Stimulated activated CD8-positive, alpha-beta memory T cell treated with anti-CD3 and anti-CD28 coated beads, Interleukin-7, amount 100 ng/mL, for 24 hours (primary cell): ENCODE measurements at places on chromosomes 2 and 18.

DNA sequence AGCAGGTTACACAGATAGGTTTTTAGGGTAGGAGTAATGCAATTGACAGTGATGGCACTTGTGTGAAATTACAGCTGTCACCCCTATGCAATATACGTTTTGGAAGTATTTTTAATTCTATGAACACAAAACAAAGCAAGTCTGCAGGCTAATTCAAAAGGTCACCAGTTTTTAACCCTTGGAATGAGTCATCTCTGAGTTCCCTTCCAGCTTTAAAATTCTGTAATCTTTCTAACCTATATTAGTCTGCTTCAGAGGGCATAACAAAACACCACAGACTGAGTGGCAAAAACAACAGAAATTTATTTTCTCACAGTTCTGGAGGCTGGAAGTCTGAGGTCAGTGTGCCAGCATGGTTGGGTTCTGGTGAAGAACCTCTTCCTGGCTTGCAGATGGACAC lies 596.9 kb upstream of the HNMT start:
- no peak for DNase-seq

DNA sequence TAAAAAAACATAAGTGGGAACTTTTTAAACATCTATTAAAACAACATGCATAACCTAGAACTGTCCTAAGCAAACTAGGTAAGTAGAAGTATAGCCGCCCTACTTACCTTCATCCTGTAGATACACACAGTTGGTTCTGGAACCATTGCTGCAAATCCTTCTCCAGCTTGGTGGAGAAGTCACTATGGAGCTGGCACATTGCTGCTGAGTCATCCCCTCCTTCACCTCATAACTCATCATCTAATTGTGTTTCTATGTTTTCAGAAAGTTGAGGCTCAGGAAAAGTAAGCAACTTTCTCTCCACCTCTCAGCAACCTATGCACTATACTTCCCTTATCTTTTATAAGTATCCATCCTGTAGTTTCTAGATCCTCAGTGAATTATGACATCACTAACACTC lies 269.8 kb upstream of the MMADHC start:
- no peak for DNase-seq

DNA sequence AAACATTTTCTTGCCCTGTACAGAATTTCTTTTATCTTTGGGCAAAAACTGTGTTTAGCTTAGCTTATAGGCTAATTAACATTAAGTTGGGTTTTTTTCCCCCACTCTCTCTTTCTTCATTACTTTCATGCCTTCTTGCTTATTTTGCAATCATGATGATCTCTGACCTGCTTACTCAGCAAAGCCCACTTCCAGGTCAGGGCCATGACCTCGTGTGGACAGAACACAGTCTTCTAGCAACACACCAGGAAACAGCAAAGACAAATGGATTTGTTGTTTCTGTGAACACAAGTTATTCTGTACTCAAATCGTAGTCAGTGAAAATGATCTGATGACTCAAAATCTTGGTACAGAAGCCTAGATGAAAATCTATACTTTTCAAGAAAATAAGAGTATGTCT lies 60.7 kb downstream of the SPATS2L start:
- no peak for DNase-seq

DNA sequence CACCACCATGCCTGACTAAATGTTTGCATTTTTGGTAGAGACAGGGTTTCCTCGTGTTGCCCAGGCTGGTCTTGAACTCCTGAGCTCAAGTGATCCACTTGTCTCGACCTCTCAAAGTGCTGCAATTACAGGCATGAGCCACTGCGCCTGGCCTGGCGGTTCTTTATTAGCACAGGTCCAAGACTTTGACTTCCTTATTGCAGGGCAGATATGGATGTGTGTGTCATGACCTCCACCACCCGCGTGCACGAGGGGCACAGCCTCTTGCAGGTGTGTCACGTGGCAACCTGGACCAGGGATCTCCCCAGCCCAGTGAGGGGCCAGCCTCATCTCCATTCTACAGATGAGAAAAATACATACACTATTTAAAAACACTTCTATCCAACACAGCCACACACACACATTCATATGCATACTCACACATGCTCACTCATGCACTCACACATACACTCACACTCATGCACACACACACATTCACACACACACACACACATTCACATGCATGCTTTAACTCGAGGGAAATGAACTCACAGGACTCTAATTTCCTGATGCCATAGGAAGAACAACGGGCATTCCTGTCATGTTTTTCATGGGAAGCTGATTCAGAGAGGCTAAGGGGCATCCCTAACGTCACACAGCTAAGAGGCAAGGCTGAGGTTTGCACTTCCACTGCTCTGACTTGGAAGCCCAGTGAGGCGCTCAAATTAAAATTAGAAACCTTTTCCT lies 38.8 kb downstream of the RRM2 start:
- DNase-seq = no peak

DNA sequence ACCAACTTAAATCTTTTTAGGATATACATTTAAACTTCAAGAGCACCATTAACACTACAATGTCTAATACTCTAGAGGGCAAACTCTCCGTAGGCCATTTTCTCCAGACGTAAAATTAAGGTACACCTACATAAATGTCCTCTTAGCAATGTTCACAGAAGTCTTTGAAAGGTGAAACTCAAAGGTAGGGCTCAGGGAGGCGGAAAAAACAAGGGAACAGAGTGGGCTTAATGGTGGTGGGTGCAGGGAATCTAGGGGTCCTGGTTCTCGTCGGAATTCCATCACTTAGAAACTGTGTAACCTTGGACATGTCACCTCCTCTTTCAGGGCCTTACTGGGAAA lies 668 bp downstream of the NFU1 start:
- no peak for DNase-seq

DNA sequence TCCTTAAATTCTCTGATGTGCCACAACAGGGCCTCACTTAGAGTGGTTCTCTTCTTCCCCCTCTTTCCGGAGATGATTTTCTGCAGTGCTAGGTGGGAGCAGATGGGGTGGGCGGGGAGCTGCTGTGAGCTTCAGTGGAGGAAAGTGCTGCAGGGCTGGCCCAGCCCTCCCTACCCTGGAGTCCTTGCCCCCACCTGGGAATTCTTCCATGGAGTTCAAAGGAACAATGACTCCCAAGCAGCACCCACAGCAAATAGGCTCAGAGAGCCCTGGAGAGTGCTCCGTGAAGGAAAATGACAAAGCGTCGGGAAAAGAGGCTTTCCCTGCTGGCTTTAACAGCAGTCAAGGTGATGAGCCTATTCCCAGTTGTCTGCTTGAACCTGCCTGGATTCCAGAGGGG lies 28.8 kb downstream of the LOXHD1 start:
- DNase-seq = no peak

DNA sequence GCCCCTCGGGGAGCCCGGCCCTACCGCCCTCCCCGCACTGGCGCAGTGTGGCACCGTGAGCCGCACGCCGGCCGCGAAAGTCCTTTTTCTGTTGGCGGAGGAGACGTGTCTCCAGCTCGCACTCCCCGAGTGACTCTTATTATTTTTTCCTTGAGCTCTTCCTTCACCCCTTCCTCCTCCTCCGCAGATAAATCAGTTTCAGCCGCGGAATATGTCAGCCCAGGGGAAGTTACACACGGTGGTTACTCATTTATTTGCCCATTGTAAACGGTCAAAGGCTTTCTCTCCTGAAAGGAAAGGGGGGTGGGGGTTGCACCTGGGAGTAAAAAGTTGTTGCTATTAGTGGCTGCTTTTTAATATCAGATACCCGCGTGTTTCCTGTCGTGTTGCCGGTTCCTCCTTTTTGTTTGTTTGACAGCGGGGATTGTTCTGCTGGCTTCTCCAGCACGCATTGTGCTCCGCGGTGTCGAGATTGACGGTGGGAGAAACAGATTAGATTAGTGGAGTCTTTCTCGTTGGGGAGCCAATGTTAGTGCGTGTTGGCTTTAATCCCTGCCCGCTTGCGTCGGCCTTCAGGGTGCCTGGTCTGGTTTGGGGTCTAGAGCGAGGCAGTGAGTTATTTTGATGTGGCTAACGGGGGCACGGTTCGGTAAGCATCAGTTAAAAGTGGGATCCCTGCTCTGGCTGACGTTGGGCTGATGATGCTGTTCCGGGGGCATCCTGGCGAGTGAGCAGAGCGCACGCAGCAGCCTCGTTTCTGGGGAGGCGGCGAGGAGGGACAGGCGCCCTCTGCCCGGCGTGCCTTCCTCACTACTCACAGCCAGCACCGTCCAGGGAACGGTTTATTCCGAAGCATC lies 1.6 kb downstream of the CRIM1 start:
- no peak for DNase-seq

DNA sequence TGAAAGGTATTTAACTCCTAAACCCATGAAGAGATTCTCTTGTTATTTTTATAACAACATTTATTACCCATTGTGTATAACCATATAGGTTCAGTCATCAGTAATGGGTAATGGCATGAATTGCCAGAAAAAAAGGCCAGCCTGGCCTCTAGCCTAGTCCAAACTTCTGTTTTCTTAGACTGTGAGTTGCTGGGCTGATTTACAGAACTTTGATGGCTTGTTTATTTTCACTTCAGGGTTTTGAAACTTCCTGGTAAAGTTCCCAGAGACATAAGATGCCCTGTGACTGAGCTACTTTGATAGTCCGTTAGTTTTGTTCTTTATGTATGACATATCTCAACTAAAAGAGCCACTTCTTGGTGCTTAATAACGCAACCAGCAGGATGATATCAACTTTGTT lies 164.8 kb downstream of the METTL4 start:
- no peak for DNase-seq

DNA sequence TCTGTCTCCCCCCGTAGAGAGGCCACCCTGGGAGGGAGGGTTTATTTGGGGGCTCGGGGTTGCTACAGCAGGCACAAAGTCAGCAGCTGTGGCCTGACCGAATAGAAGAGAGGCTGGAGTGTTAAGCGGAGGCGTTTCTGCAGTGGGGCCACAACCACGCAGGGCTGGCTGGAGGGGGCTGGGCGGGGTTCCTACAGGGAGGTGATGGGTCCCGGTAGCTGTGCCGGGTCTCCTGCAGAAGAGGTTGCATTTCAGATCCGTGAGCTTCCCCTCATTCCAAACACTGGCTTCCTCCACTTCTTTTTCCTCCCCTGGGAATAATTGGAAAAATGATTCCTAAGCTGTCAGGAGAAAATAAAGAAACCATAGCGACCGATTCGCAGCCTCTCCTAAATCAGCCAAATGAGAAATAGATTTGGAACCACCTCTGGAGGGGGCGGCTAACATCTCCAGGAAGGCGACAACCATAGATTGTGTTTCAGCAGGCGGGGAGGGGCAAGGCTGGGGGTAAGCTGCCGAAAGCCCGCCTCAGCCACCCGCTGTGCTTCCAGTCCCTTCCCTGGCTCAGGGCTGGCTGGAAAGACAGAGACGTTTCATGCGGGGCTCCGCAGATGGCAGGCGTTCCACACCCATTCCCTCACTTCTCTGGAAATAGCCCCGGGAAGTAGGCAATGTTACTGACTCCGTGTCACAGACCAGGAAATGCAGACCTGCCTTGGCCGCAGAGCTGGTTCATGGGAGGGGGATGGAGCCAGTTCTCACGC lies 85.6 kb upstream of the TAF1B start:
- no peak for DNase-seq

GRCh38 chr2:41720331-41721251 lies 327.2 kb upstream of the PKDCC start:
- DNase-seq = no peak

DNA sequence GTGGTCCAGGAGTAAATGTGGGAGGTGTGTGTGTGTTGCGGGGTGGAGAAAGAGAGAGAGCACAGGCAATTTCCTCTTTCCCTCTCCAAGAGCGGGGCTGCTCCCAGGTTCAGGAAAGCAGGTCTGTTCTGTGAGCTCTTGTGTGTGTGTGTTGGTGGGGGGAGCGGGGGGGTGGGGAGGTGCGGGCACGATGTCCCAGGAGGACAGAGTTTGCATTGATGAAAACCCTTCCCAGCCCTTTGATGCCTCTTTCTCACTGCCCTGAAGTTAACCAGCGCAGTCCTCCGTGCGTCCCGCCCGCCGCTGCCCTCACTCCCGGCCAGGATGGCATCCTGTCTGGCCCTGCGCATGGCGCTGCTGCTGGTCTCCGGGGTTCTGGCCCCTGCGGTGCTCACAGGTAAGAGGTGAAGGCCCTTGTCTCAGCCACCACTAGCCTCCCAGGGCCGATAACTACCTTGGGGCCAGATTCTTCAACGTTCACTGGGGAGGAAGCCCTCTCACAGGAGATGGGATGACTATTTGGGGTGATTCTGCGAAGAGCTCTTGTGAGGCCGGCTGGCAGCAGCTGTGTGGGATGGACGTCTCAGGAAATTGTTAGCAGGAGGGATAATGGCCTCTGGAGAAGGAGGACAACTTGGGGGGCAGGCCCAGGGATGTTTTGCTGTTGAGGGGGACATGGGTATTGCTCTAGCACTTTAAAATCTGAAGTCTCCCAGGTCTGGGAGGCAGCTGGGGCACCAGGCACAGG lies at the start of gene SNORC:
TSS of gene SNORC (plus strand) at position 247 of the 748 bp plus-strand sequence. CDS start at position 325, 78 bp downstream.
- no peak for DNase-seq

DNA sequence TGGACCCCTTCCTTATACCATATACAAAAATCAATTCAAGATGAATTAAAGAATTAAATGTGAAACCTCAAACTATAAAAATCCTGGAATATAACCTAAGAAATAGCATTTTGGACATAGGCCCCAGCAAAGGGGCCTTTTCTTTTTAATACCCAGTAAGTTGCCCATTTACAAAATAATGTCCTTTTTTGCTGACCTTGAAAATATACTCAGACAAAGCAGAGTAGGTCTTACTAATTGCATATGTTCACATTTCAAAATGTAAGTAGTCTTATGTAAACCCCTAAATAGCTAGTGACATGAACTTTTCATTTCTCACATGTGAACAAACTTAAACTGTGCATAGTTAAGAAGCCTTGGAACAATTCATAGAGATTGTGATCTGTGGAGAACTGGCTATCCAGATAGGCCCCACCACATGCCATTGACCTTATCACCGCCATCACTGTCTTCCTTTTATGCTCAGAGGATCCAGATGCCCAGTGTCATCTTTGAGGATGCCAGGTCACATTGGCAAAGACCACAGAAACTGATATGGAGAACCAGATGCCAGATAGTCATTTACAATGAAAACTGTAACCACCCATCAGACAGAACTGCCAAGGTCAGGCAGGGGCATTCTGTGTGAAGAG lies 282.4 kb upstream of the RAB12 start:
- no peak for DNase-seq

DNA sequence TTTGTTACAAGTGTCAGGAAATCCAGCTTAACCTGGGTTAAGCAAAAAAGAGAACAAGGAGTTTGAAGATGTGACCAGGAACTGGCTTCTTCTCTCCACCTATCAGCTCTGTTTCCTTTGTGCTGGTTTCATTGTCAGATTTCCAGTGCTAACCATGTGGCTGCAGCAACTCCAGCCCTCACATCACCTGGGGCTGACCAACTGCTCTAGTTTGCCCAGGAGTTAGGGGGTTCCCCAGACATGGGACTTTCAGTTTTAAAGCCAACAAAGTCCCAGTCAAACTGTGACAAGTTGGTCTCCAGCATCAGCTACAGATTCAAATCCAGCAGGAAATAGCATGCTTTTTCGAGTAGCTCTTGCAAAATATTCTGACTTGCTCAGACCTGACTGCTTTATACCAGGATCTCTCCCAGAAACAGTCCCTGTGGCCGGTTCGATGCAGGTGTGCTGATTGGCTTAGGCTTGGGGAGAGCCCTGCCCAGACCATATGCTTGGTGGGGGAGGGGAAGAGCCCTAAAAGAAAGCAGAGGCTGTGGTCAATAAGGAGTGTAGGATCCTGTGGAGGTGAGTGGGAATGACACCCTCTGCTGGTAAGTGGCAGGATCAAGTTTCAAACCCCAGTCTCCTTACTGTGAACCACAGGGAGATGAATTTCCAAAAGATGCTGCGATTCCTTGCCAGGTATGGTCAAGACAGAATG lies 49.5 kb downstream of the KCNE4 start:
- no peak for DNase-seq
